ENCODE measurements at places on chromosomes 16 and 17. TPM values are rescaled to one million over a fixed set of nuclear protein-coding genes. Genes with fewer than 3 reads are reported as not detected.

GDPD3 gene
- 4.3 TPM for total RNA-seq

IKZF3 gene
- 1.3 TPM for total RNA-seq

P2RX1 gene
- total RNA-seq, result 2.3 TPM

CRHR1 gene
- not detected for total RNA-seq

KRT15 gene
- not detected for total RNA-seq

CLDN6 gene
- total RNA-seq, result not detected

CDK3 gene
- 4.3 TPM for total RNA-seq

DNA sequence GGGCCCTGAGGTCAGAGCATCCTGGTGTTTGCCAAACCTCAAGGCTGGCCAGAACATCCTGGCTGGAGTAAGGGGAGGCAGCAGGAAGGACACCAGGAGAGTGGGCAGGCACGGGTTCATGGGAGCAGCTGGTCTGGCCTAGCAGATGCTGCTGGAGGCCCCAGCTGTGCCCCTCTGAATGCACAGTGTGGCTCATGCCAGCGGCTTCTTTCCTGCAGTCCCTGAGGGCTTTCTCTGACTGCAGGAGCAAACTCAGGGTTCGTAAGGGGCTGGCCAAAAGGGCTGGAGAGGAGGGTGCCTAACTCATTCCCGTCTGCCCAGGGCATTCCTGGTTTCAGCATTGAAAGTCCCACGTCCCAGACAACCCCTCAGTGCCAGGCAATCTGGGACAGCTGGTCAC is 78.7 kb downstream of the ZDHHC7 start:
- DNase-seq, result no peak

GRCh38 chr17:71184716-71185115 is 936.1 kb upstream of the SOX9 start:
- DNase-seq, result no peak

DNA sequence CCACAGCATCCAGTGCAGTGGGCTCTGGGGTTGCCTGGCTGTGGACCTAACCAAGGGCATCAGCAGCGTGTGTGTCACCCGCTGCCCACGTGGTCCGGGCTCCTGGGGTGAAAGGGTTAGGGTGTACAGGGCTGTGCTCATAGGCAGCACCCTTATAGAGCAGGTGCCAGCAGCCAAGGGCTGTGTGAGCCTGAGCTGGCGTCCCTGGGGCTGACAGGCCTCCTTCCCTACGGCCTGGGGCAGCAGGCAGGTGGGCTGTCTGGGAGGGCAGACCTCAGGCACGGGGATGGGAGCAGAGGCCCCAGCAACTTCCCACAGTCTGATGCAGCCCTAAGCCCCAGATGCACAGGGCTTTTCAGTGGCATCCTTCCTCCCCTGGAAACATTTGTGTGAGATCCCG is 13.9 kb downstream of the CD300A start:
- no peak for DNase-seq

DNA sequence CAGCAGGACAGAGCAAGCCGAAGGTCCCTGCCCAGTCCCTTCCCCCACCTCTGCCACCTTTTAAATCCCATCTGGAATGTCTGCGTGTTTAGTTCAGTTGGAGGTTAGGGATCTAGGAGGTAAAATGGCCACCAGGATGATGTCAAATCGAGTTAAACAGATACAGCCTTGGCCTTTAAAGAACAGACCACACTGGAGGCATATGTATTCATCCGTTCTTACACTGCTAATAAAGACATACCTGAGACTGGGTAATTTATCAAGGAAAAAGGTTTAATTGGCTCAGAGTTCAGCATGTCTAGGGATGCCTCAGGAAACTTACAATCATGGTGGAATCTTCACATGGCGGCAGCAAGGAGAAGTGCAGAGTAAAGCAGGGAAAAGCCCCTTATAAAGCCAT is 167.8 kb upstream of the CACNG5 start:
- DNase-seq, result no peak

DNA sequence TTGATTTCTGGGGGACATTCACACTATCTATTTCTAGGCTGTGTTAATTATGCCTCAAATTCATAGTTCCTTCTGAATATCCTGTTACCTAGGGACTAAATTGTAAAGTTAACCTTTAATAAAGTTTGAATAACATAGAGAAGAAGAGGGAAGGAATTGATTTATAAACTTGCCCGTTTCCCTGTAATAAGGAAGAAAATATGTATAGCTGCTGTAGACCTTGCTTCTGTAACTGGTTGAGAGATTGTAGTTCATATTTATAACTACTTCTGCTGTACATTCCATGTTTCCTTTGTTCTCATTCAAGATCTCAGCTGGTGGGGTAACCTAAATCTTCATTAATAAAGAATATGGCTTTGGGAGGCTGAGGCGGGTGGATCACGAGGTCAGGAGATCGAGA is 19.2 kb downstream of the NF1 start:
- DNase-seq, result no peak

DNA sequence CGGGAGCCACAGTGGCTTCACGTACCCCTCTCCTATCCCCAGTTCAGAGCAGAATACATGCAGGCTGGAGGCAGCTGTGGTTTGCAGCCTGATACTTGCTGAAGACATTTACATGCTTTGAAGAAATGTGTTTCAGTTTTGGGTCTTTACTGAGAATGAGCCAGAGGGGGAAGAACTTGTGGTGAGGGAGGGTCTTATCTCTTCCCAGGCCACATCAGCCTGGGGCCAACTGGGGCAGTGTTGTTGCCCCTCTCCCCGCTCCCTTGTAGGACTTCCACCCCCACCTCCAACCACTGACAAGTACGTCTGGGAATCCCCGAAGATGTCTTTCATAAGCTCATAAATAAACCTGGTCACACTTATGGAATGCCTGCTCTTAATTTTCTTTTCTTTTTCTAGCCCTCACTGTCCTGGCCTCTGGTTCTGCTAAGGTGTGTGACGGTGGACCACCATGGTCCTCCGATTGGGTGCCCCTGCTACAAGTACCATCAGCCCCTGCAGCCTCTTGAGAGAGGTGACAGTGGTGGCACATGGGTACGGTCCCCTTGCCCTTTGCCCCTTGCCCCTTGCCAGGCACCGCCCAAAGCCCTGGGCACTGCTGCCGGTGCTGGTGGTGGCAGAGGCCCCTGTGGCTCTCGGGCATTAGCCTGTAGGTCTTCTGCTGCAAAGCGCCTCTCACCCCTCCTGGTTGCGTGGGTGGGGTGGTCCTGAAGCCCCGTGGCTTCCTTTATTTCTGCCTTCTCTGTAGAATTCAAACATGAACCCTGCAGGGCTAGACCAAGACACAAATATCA is 144.8 kb upstream of the RPH3AL start:
- no peak for DNase-seq

DNA sequence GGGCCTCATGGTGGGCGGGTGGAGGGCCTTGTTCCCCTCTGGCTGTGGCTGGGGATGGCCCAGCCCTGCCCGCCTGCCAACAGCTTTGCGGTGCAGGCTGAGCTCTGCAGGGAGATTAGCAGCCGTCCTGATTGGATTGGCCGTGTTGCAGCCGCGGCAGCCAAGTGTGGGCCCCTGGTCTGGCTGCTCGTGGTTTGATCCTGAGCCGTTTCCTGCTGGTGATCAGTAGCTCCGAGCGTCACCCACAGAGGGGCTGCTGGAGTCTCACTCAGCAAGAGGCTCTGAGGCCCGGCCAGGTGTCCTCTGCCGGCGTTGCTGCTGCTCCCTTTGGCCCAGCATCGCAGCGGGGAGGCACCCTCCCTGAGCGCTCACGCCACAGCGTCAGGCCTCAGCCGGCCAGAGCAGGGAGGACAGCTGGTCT is 32.5 kb downstream of the BAIAP2 start:
- no peak for DNase-seq

- peak; percentile 88 for DNase-seq
Observed at GRCh38 chr17:73196500-73196899, 3.6 kb downstream of the COG1 start.

DNA sequence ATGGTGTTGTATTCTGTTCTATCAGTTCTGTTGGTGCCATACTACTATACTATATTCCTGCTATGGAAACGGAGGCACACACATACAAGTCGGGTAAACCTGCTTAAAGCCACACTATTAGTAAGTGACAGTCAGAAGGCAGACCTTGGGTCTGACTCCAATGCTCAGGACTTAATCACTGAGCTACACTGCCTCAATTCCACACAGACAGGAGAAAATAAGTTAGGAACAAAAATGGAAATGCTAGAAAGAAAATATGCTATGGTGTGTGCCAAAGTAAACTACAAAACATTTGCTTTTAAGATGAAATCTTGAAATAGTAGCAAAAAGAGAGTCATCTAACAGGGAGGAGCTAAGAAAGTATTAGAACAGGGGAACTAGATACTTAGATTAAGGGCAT is 48.1 kb downstream of the MYO1D start:
- no peak for DNase-seq

All from mesenteric fat pad (tissue), 1 donor.